ENCODE measurements at places on chromosomes 1 and 21.

- no peak for DNase-seq
These were observed 2.0 kb upstream of the OLIG2 start for GRCh38 chr21:33023574-33024200.

DNA sequence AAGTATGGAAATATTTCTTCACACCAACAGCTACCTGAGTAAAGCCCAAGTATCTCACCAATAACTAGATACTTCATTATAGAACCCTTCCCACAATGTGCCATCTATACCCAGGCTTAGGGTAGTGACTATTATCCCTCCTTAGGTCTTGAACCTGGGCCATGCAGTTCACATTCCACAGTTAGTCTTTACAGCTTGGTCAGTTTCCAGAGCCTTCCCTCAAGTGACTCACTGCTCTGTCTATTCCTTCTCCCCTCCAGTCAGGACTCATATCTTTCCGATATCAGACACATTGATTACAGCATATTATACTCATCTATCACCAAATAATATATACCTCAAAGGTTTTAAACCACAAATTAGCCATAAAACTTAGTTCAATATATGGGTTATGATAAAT is 23.6 kb downstream of the VAMP4 start:
- DNase-seq: no peak

DNA sequence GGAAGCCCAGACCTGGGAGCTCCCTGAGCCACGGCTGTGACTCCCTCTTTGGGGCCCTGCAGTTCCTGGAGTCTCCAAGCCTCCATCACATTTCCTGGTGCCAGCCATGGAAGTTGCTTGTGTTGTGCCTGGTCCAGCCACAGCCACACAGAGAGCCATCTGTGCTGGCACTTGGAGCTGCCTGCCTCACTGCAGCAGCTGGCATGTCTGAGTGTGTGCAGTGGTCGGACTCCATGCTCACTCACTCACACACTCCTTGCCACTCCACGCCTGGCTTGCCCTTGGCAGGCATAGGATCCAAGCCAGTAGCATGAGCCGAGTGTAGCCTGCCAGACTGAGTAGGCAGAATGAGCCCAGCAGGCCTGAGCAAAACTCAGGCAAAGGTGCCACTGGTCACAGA is 516.3 kb upstream of the BEND5 start:
- no peak for DNase-seq

DNA sequence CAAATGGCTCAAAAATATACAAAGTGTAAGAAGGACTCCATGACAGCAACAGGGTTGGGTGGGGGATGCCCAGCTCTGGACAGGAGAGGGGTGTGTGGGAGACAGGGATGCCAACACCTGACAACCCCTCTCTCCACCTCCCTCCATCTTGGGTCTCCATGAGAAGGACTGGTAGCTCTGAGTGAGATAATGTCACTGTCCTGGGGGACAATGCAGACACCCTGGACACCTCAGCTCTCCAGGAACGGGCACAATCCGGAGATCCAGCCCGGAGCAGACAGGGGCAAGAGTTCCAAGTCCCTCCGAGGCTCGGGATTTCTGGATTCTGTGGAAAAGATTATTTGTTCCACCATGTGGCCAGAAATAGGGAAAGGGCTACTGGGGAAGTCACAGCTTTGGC is 122.5 kb downstream of the GLIS1 start:
- no peak for DNase-seq

GRCh38 chr1:205458777-205459566 is 3.1 kb upstream of the BLACAT1 start:
- peak; percentile 48 for DNase-seq

- no peak for DNase-seq
These were observed 57.9 kb upstream of the PDE9A start for GRCh38 chr21:42595283-42596187.

DNA sequence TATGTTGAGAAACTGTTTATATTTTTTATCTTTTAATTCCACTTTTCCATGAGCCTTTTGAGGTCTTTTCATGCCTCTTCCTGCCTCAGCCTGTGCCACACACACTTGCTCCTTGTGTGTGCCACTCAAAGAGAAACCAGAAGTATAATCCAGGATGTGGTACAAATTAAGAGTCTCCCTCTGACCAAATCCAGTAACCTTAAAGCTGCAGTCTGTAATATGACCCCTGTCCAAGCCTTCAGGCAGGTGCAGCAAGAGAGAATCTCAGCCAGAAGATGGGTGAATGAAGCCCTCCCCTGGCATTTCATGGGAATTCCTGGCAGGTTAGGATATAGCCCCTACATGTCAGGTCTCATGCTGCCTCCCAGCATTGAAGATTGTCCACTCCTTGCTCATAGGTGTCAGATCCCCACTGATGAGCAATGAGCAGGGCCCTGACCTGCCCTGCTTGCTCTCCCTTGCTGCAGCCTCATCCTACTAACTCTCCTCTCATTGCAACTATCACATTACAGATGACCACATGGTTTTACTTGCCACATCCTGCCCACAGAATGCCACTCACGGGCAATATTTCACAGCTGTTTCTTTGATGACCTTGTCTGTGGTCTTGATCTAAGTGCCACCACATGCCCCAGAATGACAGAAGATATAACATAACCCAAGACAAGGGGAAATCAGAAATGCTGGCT is 169.3 kb downstream of the SEC16B start:
- DNase-seq: no peak

- no peak for DNase-seq
These were observed 271.0 kb downstream of the DSCAM start for GRCh38 chr21:40575976-40576375.

- peak; percentile 63 for DNase-seq
These were observed at the start of gene TIAM1 for GRCh38 chr21:31343680-31344480. Gene TIAM1 (minus strand): TSS chr21:31344261. CDS start chr21:31266972, 77,289 bp downstream.

GRCh38 chr1:2229911-2230731 is 2.0 kb downstream of the SKI start:
- no peak for DNase-seq

GRCh38 chr1:64553285-64553684 is 83.4 kb downstream of the CACHD1 start:
- no peak for DNase-seq

GRCh38 chr21:16424331-16424751 is 694.6 kb downstream of the USP25 start:
- no peak for DNase-seq

GRCh38 chr1:227958617-227959324 is 11.0 kb upstream of the WNT9A start:
- DNase-seq: no peak

DNA sequence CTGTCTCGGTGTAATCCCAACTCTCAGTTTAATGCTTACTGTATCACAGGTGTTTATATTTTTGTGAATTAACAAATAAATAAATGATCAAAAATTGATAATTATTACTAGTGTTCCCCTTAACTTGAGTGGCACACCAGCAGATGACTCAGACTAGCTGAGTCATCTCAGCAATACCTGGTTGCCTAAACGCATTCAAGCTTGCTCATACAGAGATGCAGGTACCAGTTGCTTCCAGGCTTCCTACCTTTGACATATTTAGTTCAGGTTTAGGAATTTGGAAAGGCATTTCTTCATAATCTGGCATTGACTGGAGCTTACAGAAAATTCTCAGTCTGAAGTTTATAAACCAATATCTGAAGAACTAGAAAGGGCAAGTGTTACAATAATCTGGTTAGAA is 78.9 kb upstream of the LMO4 start:
- no peak for DNase-seq

- DNase-seq: no peak
These were observed 107.2 kb downstream of the PRDM2 start for GRCh38 chr1:13807209-13807608.

DNA sequence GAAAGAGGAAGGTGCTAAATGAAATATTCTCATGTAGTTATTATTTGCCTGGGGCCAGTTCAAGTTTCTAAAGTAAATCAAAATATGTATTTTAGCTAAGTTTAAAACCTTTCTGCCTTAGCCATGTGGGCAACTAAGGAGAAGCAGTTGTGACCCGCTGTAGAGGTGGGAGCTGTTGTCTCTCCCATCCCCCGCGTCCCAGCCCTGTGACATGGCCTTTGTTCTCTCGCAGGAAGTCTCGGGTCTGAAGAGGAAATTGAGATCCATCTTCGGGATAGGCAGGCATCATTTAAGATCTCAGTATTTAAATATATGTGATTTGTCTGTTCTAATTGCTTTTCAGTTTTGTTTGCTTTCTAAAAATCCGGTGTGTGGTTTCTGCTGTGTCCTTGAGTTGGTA is 121.5 kb downstream of the CAMTA1 start:
- DNase-seq: no peak

DNA sequence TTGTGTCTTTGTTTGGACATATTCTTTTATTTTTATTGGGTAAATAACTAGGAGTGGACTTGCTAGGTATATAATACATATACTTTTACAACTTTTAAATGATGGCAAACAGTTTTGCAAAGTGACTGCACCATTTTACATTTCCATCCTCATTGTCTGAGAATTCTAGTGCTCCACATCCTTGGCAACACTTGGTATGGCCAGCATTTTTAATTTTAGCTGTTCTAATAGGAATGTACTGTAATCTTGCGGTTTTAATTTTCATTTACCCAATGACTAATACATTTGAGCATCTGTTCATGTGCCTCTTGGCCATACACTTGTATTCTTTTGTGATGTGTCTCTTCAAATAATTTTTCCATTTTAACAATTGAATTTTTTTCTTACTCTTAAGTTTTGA is 37.0 kb upstream of the ATP6V1G3 start:
- no peak for DNase-seq

DNA sequence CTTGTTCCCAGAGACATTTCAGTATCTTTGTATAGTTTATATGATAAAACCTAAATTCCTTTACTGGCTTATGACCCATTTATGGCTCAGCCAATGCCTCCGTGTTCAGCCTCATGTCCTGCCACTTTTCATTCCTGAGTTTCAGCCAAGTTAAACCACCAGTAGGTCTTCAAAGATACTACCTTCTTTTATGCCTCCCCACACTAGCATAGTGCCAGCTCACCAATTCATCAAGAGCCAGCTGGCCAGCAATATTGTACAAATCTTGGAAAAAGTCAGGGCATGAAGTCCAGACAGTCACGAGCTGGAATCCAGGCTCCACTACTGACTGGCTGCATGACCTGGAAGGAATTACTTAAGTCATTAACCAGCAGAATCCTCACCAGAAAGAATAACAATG is 446.0 kb downstream of the GPATCH2 start:
- no peak for DNase-seq

DNA sequence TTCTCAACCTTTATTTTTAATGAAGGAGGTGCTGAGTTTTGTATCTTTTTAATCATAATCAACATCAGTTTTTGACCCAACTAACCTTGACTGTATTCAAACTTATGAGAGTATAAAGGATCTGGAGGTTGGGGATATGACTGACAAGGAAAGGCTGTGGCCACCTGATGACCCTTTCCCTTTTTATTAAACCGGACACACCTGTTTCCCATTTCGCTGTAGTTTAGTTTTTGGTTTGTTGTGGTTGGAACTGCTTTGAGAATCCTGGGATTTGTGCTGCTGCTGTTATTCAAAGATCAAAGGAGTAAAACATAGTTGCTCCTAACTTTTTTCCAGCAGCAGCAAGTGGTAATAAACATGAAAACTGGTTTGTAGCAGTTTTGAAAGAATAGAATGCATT is 12.4 kb downstream of the PRPF38A start:
- DNase-seq: no peak

DNA sequence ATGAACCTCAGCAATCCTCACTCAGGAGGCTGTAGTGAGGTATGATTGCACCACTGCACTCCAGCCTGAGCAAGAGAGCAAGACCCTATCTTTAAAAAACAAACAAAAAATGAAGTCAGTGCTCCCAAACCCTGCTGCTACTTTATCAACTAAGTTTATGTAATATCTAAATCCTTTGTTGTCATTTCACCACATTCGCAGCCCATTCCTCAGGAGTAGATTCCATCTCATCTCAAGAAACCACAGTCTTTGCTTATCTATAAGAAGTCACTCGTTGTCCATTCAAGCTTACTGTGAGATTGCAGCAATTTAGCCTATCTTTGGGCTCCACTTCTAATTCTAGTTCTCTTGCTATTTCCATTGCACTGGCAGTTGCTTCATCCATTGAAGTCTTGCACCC is 44.3 kb upstream of the RGL1 start:
- no peak for DNase-seq

- no peak for DNase-seq
These were observed 71.0 kb downstream of the COLGALT2 start for GRCh38 chr1:183966487-183966886.

DNA sequence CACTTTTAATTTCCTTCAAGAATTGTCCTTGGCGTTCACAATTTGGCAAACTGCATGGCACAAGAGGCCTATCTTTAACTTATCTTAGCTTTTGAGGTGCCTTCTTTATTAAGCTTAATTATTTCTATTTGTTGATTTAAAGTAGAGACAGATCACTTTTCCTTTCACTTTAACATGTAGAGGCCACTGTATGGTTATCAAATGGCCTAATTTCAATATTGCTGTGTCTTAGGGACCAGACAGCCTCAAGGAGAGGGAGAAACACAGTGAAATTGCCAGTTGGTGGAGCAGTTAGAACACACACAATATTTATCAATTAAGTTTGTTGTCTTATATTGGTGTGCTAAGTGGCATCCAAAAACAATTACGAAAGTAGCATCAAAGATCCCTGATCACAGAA is 1013.9 kb downstream of the KCNT2 start:
- DNase-seq: no peak

DNA sequence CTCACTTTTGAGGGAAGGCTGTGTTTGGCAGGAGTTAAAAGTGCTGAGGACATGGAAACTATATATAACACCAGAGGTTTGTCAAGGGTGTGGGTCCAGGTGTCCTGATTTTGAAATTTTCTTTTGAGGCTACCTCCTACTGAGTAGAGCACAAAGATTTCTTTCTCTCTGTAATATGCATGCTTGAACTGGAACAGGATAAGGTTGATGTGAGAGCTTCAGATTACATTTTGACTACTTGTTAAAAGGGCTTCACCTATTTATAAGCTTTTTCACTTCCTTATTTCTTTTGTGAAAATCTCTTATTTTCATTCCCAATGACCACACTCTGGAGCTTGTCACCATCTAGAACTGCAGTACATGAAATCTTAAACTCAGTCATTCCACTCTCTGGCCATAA is 59.8 kb upstream of the PLA2G4A start:
- no peak for DNase-seq

- DNase-seq: no peak
These were observed 37.4 kb downstream of the PTP4A2 start for GRCh38 chr1:31900790-31901189.

DNA sequence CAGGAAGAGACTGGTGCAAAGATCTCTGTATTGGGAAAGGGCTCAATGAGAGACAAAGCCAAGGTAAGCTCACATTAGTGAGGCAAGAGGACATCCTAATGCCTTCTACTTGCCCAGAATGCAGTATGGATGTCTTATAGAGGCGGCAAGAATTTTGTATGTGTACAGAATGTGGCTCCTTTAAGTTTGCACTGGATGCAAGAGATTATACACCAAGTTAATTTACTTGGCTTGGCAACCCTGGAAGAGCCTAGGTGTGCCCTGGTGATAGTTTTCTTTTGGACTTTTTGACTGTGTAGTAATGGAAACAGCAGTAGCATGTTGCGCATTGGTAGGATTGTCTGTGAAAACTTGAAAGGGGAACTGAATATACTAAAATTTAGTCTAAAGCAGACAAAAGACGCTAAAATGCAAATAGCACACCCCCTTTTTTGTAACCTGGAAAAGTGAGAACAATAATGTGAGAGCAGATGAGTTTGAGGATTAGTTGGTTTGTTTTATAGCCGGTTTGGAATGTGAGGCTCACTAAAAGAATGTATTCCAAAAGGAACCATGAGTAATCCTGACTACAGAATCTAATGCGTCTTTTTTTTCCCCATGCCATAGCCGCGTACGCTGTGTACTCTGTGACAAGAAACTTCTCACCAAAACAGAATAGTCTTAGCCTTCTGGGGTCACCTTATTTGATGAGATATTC is 18.1 kb downstream of the KHDRBS1 start:
- no peak for DNase-seq

- DNase-seq: no peak
These were observed 19.2 kb upstream of the KCNE2 start for GRCh38 chr21:34344584-34344983.
